Effector CD8-positive, alpha-beta T cell (primary cell): ENCODE measurements at places on chromosomes 2 and 18.

GRCh38 chr18:26920644-26921043, 55.1 kb upstream of the AQP4 start:
- no peak for DNase-seq

DNA sequence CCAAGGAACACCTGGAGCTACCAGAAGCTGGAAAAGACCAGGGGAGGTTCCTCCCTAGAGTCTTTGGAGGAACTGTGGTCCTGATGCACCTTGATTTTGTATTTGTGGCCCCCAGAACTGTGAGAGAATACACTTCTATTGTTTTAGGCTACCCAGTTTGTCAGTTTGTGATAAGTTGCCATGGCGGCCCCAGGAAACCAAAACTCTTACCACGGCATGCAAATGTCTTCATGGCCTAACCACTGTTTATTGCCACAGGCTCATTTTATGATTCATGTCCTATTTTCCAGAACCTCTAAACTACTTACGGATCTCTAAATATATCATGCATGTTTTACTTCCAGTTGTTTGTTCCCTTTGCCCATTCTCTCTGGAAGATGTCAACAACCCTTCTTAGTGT, 1250.7 kb upstream of the FAM98A start:
- no peak for DNase-seq

- no peak for DNase-seq
Observed at GRCh38 chr18:9876867-9877654, 8.7 kb upstream of the TXNDC2 start.

- no peak for DNase-seq
Observed at GRCh38 chr2:204946892-204947291, 401.6 kb downstream of the PARD3B start.

DNA sequence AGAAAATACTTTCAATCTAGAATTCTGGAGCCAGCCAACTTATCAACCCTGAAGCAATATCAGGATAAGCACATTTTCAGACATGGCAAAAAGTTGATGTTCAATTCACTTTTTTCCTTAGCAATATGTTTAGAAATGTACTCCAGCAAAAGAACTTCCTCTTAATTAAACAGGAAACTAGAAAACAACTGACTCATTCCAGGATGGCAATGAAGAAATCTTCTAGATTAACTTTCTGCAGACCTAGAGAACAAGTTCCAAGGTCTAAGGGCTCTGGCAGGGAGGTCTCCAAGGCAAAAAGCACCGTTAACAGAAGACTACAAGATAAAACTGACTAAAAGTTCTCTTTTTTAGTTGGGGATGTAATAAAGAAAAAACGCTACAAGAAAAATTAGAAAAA, 69.2 kb upstream of the VWC2L start:
- no peak for DNase-seq

GRCh38 chr2:105243961-105244360, 2.4 kb downstream of the GPR45 start:
- DNase-seq, result no peak

- DNase-seq, result no peak
Observed at GRCh38 chr2:120440521-120441350, 94.8 kb downstream of the INHBB start.

DNA sequence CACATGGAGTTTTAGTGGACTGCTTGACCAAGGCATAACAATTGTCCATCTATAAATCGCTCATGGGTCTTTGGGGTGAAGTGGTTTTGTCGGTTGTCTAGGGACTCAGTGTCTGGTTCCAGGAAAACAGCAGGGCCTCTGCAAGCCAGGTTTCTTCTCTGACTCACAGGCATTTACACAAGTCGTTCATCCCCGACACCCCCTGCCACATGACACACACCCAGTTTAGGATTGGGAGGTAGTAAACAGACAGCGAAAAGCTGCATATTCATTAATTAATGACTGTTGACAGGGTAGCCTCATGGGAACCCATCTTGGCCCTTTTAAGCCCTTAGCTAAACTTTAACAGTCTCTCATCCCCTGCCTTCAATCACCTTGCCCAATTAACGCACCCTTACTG, 194.8 kb upstream of the ACVR2A start:
- no peak for DNase-seq

- no peak for DNase-seq
Observed at GRCh38 chr2:37809525-37809924, 115.6 kb upstream of the RMDN2 start.

DNA sequence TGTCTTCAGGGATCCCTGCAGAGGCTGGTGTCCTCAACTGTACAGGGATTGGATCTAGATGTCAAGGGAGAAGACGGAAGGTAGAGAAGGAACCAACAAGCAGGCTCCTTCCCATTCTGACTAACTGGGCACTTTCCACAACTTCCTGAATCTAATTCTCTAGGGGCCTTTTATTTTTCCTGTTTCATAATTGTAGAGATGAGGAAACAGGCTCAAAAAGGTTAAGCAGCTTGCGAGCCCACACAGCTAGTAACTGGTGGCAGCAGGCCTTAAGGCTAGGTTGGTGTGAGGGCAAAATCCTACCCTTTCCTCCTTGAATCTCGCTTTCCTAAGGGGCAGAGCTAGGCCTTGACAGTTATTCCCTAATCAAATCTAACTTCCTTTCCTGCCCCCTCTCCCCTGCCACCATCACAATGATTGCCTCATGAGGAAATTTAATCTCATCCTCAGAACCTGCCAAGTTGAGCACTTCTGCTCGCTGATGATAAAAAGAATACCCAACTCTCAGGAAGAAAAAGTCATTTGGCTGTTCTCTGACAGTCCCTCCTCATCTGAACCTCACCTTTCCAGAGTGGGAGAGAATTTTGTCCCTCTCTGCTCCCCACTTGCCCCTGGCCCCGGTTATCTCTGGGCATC, 35.7 kb upstream of the POLE4 start:
- DNase-seq, result no peak

- DNase-seq, result no peak
Observed at GRCh38 chr18:53990485-53990884, 234.0 kb downstream of the MBD2 start.

DNA sequence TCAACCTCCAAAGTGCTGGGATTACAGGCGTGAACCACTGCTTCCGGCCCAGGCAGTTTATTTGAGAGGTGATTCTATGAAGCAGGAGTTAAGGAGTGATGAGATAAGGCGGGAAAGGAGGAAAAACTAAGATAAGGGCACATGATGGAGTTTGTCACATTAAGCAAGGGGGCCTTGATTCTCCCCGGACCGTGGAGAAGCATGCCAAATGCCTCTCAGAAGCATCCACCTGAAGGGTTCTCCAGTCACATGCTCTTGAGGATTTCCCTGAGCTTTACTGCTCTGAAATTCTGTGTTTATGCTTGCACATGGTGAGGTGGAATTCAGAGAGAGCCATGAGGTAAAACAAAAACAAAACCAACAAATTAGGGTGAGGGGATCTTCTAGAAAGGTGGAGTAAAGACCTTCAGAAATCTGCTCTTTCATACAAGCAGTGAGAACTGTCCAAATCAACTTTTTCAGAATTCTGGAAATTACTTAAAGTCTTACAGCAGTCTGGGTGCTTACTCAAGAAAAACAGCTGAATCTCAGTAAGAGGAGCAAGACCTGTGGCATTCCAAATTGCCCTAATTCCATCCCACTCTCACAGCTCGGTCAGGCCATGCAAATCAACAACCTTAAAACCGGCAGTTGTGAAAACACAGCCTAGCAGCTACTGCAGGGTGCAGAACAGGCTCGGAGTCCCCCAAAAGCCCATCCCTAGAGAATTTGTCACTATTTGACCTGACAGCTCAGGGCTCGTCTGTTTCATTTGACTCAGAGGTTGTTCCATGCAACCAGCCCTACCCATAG, 69.1 kb upstream of the CTLA4 start:
- DNase-seq, result no peak

- no peak for DNase-seq
Observed at GRCh38 chr2:170157025-170157684, 20.8 kb upstream of the MYO3B start.

DNA sequence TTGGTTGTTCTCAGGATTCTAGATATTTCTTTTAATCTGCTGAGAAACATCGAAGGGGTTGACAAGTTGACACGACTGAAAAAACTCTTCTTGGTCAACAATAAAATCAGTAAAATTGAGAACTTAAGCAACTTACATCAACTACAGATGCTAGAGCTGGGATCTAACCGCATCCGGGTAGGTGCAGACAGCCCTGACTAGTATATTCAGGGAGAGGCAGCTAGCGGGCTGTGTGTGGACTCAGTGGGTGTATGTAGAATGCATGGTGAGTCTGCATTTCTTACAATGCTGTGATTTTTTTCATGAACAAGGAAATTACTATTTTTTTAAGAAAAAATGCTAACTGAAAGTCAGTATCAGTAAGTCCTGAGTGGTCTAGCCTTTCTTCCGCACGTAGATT, 10.1 kb downstream of the PPP1R7 start:
- DNase-seq, result no peak

- DNase-seq, result no peak
Observed at GRCh38 chr2:190410166-190410565, 2.0 kb downstream of the MFSD6 start.

DNA sequence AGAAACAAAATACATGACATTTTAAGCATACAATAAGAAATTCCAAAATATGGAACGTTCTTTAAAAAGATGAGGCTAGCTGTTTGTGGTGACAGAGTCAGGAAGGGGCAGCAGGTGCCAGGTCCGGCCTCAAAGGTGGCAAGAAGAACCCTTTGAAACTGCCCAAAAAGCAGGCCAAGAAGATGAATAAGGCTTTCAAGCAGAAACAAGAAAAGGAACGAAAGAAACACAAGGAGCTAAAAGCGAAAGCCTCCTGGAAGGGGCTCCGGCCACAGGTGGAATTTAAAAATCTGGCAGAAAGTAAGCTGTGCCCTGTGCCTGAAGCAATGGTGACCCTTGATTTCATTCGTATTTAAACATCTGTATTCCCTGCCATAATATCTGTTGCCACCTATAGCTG, 5.5 kb downstream of the WDR33 start:
- DNase-seq, result no peak

DNA sequence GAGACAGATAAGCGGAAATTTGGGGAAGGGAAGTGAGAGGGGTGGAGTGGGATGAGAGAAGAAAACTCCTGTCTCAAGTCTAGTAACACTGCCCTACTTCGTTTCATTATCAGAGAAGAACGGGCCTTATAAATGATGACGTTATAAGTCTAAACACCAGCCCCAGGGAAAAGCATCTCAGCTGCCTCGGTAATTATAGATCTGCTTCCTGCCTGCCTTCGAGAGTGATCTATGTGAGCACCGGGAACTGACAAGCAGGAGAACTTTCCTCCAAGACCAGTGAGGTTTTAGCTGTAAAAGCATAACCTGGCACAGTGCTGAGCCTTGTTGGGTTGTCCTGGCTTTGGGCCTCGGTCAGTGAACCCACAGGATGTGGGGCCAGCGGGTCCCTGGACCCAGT, 227.9 kb upstream of the SIX2 start:
- DNase-seq, result no peak

- DNase-seq, result no peak
Observed at GRCh38 chr18:66571845-66572244, 32.0 kb downstream of the CDH19 start.

DNA sequence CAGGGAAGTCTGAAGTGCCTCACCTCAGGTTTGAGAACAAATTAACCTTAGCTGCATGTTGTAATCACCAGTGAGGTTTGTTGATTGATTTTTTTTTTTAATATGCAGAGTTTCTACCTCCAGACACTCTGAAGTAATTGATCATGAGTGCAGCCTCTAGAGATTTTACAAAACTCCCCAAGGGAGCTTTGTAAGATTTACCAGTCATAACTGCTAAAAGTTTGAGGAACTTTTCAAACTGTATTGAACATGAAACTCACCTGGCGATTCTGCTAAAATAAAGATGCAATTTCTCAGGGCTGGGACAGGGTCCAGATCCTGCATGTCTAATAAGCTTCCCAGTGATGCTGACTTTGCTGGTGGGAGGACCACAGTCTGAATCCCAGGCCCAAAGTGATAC, 339.6 kb upstream of the DCC start:
- DNase-seq, result no peak

DNA sequence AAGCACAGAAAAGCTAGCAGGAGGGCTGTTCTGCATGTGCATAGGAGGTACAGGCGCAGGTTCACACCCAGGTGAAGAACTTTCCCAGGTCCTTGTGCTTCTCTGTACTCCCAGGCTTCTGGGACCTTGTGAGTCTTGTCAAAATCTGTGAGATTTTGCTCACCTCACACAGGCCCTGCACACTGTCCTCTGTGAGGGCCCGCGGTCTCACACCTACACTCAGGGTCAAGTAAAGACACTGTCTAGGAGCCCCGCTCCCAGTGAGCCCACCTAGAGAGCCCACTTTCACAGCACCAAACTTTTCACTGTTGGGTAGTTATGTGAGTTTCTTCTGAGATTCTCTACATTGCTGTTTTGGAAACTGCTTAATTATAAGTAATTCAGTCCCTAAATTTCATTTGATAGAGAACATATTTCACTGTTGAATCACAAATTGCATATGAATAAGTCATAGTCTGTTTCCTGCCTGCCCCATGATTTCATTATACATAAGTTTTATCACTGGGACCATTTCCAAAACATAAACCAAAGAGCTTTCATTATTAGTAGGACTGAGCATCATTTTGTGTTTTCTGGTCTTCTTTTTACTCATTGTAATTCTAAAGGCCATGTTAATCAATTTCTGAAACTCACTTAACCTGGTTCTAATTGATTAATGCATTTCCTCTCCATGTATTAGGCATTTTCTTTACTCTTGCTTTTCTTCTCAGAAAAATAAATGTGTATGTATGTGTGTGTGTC, 234.2 kb upstream of the SPOPL start:
- DNase-seq, result no peak

GRCh38 chr18:2654928-2655177, 673 bp upstream of the SMCHD1 start:
- DNase-seq, result peak; percentile 80

DNA sequence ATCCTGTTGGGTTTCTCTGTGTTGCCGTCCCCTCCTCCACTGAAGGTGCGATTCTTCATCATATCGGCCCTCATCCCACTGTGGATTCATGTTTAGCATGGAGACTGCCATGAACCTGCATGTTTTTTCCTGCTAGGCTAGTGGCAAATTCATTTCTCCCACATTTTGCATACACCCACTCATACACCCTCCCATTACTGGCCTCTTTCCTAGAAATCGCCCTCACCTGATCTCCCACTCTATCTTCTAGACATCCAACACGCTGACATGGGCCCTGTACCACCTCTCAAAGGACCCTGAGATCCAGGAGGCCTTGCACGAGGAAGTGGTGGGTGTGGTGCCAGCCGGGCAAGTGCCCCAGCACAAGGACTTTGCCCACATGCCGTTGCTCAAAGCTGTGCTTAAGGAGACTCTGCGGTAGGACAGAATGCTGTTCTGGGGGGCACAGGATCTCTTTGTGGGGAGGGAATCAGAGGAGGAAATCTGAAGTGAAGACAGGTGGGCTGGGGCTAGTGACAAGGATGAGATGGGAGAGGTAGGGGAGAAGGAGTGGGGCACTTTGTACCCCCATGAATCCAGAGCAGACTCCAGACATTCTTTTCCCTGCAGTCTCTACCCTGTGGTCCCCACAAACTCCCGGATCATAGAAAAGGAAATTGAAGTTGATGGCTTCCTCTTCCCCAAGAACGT, 17.7 kb downstream of the PRKAG3 start:
- DNase-seq, result no peak

- no peak for DNase-seq
Observed at GRCh38 chr2:17401096-17401495, 117.1 kb downstream of the RAD51AP2 start.

GRCh38 chr2:219104107-219105035, 43.6 kb upstream of the IHH start:
- DNase-seq, result no peak

GRCh38 chr2:29802986-29803385, 118.4 kb downstream of the ALK start:
- no peak for DNase-seq

- no peak for DNase-seq
Observed at GRCh38 chr2:160928854-160929301, 231.3 kb upstream of the TANK start.

- DNase-seq, result no peak
Observed at GRCh38 chr2:216927163-216927562, 67.3 kb upstream of the TNP1 start.
